ENCODE measurements at places on chromosomes 12 and 14.

DNA sequence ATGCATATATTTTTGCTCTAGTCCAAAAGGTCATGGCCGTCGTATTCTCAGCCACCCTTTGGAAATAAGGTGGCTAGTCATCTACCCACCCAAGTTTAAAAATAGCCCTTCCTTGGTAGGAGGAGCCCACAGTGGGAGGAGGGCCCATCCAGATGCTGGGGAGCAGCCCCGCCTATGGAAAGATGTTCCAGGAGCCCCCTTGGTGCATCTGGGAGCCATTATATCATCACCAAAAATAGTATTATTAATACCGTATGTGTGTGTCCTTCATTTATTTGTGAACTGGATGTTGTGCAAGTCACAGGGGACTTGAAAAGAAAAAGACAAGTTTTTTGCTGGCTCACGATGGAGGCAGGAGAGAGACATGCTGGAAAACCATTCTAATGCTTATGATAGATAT is 34.0 kb downstream of the EMP1 start:
- DNase-seq, result no peak

DNA sequence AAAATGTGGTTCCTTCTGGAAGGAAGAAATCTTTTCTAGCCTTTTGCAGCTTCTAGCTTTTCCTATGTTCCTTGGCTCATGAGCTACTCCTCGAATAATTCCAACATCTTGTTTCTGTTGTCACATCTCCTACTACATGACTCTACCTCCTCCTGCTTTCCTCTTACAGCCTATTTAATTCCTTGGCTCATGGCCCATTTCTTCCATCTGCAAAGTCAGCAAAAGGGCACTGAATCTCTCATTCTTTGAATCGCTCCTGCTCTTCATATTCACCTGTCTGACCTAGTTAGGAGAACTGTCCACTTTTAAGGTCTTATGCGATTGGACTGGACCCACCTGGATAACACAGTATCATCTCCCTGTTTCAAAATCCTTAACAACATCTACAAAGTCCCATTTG is 15.8 kb downstream of the PRKD1 start:
- no peak for DNase-seq

- no peak for DNase-seq
Observed at GRCh38 chr14:102965282-102965681, 42.8 kb downstream of the AMN start.

DNA sequence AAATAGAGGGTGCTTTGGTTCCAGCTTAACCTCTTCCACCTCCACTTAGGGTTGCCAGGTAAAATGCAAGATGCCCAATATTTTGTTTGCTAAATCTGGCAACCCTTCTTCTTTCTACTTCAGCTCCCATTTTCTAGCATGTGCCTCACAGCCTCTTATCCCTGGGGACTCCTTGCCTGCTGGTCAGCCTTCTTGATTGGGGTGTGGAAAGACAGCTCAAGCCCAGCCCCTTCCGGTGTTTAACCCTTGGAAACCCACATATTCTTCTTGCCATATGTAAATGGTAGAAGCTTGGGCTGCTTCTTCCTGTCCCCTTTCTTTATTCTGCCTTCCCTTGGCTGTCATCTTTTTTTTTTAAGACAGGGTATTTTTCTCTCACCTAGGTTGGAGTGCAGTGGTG is 5.7 kb downstream of the SPIC start:
- DNase-seq, result no peak

DNA sequence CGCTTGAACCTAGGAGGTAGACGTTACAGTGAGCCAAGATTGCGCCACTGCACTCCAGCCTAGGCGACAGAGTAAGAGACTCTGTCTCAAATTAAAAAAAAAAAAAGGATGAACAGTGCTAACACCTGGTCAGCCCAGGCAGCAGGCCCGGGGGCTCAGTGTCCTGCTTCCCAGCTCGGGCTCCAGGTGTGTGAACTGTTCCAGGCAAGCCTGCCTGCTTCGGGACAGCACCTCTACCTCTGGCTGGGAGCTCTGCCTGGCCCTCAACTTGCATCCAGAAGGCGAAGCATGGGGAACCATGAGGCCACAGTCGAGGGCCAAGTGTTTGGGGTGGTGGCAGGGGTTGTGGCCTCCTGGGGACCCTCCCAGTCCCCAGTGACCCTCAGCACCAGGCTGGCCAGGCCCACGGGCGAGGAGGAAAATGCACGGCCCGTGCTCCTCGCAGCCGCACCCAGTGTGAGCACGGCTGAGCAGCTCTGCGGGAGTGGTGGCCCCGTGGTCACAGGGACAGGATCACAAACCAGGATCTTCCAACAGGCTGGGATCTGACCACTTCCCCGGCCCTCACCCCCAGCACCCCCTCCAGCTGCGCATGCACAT is 15.5 kb downstream of the CDCA4 start:
- DNase-seq, result no peak

DNA sequence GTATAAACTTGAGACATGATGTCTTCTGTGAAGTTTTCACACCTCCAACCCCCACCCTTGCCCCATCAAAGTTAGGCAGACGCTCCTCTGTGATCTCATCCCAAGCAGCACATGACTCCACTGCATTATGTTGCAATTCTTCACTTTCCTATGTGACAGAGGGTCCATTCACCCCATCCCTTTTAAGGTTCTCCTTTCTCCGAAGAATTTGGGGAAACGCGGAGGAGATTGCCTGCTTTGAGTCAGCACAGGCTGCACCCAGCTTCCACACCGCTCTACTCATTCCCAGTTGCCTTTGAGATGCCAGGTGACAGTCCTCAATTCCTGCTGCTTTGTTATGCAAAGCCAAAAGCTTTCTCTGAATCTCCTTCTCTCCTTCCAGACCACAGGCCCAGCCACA is 61.8 kb downstream of the PHLDA1 start:
- no peak for DNase-seq

DNA sequence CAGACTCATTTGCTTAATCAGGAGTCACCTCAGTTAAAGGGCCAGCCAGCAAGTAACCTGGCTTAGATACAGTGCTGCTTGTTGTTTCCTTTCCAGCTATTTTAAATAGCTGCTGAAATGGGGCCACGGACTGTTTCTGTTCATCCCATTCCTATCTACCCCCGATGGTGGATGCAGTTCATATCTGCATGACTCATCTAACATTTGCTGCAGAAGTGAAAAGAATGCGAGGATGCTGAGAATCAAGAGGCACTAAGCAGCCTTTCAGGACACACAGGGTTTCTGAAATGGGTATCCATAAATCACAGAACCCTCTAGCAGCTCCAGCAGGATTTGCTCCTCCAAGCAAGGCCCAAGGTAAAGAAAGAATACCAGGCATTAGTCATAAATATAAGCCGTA is 60.2 kb upstream of the RTRAF start:
- no peak for DNase-seq
